Caki2 (cell line): ENCODE measurements at places on chromosomes 4 and X.
A peak's percentile ranks its signal among the peaks of the same experiment; 100 is the strongest.

- DNase-seq: no peak
These were observed 173.9 kb downstream of the GRIA3 start for GRCh38 chrX:123357941-123358340.

GRCh38 chrX:11305641-11306040 is 12.4 kb downstream of the AMELX start:
- DNase-seq: no peak

DNA sequence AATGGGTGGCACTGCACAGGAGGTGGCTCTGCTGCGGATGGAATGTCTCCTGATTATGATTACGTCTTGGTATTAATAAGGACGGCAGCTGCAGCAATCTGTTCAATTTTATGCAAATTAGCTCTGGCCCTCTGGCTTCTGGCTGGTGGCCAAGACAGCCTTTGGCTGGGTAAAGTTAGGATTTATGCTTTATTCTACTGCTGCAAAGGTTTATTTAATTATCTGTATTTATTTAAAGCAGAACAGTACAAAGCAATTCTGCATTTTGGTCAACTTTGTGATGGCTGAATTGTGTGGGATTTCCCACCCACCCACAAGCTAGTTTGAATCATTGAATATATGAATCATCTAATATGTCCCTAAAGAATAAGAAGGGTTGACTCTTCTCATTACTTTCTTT is 745.6 kb upstream of the FAM241A start:
- no peak for DNase-seq

- no peak for DNase-seq
These were observed 12.8 kb upstream of the SCD5 start for GRCh38 chr4:82811392-82811791.

GRCh38 chrX:114047558-114047957 is 536.3 kb upstream of the HTR2C start:
- DNase-seq: no peak

GRCh38 chr4:41853973-41854372 is 81.3 kb upstream of the TMEM33 start:
- DNase-seq: no peak

DNA sequence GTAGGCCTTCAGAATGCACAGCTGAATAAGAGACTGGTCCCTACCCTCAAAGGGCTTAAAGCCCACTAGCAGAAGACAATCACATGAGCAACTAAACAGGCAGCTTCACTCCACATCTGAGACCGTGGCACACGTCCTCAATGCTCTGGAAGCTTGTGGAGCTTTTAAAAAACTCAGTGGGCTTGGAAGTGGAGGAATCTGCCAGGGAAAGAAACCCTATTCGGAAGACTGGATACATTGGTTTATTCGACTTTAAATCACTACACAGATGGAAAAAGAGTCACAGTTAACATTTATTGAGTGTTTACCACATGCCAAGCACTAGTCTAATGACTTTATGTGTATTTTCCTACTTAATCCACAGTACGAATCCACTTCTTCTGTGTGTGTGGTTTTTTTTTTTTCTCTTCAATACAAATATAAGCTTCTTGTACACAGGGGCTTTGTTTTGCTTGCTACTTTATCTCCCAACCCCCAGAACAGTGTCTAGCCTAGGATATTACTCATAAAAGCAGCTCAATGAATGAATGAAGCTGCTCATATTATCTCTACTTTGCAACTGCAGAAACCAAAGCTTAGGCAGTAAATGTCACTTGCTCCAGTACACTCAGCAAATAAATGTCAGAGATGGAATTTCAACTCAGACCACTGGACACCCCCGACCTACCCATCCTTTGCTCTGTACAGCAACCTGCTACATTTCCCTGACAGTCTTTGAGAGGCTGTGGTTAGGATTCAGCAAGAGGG is 137.7 kb downstream of the LDB2 start:
- no peak for DNase-seq

DNA sequence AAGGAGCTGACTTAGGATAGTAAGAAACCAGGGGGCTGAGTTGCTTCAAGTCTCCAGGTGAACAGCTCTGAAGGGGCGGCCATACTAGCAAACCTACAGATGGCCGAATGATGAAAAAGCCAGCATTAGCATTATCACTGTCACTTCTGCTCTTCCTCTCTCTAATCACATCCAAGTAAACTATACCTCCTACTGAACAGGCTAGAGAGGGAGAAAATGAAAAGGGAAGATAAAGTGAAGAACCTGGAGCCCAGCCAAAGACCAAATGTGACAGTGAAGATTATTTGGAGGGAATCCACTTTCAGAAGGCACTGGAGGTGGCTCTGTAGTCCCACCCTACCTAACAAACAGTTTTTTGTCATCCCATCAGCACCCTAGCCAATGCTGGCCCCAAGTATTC is 50.4 kb upstream of the PRPS1 start:
- no peak for DNase-seq

DNA sequence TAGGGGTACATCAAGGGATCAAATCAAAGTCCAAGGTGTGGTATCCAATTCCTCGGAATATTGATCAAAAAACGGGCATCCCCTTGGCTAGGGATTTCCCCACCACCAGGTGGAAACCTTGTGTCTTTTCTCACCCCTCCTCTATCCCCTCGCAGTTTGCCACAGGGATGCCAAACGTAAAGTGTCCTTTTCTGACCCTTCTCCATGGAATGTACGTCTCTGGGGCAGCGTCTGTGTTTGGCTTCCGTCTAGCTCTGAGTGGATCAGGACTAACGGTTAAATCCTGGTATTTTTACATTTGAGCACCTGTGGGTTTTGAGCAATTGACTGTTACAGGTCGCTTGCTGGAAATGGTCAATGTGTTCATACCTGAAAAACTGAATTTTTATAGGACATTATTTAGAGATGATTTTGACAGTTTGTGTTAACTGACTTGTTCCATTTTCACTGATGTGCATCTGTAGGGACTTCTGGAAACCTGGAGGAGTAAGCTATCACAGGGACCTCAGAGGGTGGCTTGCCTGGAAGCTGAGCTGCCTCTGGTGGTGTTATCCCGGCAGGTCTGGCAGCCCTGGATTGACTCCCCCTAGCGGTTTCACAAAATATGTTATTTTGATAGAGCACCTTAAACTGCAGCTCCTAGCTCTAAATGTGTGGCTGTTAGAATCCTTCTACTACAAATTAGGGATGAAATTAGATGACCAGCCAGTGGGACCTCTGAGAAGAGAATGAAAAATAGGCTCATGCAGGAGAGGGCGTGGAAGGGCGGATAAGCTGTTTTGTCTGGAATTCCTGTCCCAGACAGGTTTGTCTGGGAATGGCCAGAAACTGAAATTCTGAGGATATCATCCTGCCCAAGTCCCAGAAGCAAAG is 8.8 kb upstream of the MGST2 start:
- peak; percentile 40 for DNase-seq

DNA sequence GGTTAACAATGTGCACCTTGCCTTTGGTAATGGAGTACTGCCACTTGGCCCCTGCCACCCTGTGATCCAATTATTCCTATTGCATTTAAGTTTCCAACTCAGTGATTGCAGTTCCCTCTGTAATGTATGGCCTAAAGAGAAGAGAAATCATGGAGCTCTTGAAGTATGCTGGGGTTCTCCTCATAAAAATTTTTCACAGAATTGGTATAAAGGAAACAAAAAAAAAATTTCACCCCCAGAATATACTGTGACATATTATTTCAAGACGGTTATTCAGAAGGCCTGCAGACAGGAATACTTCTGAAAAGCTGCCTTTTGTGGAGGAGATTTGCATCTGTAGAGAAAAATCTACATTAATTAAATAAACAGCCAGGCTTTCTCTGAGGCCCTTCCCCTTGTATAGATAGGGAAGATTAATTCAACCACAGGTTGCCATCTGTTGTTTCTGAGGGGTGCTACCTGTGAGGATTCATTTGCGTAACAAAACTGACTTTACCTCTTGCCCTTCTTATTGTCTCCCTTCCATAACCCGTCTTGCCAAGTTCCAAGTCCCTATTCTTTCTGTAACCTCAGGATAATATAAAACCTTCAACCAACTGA is 94.8 kb upstream of the LANCL3 start:
- no peak for DNase-seq

DNA sequence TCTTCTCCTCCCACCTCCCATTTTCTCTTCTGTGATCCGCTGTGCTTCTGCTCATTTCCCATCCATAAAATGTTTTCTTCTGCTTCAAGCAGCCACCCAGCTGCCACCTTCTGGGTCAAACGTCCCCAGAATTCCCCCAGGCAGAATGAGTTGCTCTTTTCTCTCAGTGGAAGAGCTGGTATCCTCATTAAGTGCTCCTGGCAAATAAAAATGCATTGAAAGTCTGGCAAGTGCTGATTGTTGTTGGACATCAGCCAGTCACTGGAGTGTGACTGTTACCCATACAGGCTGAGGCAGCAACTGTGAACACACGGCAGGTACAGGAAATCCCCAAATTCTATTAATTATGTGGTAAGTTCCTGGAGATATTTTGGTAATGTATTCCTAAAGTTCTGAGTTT is 52.6 kb downstream of the LIMCH1 start:
- peak; percentile 96 for DNase-seq

DNA sequence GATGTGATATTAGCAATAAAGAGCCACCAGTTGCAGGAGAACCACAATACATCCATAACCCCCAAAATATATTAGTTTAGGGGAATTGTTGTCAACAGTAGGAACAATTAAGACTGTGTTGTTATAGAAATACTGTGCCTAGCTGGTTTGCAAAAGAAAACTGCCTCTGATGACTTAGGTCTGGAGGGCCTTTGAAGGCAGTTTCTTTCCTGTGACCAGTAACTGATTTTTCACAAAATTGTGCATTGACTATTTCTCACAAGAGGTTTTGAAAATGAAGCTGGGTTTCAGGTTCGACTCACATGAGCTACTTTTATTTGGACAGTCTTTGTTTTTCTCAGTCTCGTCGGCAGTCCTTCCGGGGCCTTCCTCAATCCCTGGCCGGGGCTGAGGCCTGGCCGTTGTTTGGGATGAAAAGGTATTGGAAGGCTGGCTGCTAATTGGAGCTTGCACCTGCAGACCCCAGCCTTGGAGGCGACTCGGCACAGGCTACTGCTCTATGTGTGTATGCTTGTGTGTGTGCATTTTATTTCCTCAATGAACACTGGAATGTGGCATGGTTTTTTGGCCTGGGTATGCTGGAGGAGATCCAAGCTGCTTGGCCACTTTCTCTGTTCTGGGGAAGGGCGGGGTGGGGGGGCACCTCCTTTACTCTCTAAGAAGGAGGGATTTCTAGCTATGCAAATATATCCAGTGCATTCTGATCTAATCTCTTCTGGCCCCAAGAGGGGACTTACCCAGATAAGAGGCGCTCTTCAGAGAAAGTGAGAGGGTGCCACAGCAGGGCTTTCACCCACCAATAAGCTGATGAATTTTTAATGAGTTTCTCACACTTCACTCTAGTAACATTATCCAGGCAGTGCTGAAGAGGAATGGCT is 49.5 kb upstream of the LNX1 start:
- DNase-seq: no peak

GRCh38 chr4:72391281-72391680 is 177.7 kb downstream of the ADAMTS3 start:
- DNase-seq: no peak
